Stomach (tissue), 19 donors: ENCODE measurements at places on chromosomes 12 and 14. TPM values are rescaled to one million over a fixed set of nuclear protein-coding genes. Genes with fewer than 3 reads are reported as not detected.

Gene GPR137C
- not detected for total RNA-seq

Gene PRR13
- total RNA-seq = 44.3 TPM

GRCh38 chr14:64391113-64391725 is 3.1 kb downstream of the MTHFD1 start:
- peaks cover 28% of the 10 kb centered on the region for H3K4me1 ChIP-seq
- no peak for DNase-seq
- no peaks in the 10 kb centered on the region for H3K27me3 ChIP-seq
- no peaks in the 10 kb centered on the region for H3K36me3 ChIP-seq

GRCh38 chr14:67539116-67539515 is 6.0 kb downstream of the PLEKHH1 start:
- H3K27me3 ChIP-seq = no peaks in the 10 kb centered on the region
- no peaks in the 10 kb centered on the region for H3K4me1 ChIP-seq
- no peak overlapping the region for H3K4me3 ChIP-seq
- no peaks in the 10 kb centered on the region for H3K36me3 ChIP-seq
- H3K27ac ChIP-seq = no peak overlapping the region
- DNase-seq = no peak

Gene ADAMTS20
- total RNA-seq = 0.55 TPM
